ENCODE measurements at places on chromosomes 13 and 19.
A peak's percentile ranks its signal among the peaks of the same experiment; 100 is the strongest.

GRCh38 chr19:10796653-10797052 is 39.4 kb downstream of the TMED1 start:
- DNase-seq: no peak

- no peak for DNase-seq
Measured at GRCh38 chr19:7817801-7818200, 12.2 kb upstream of the EVI5L start.

DNA sequence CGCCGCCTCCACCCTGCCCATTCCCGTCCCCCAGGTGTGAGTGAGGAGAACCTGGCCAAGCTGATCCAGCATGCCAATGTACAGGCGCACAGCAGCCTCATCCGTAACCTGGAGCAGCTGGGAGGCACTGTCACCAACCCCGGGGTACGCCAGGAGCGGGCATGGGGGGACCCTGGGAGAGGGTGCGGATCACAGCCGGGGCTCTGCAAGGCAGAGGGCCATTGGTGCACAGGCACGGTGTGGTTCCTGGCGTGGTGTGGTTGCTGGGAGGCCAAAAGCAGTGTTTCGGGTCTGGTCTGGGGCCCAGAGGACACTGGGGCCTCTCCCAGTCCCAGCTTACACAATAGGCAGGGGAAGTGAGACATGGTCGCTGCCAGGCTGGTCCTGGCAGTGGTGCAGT is 8.3 kb downstream of the STXBP2 start:
- DNase-seq: no peak

- no peak for DNase-seq
Measured at GRCh38 chr19:58338825-58339558, 12.2 kb downstream of the ZSCAN22 start.

DNA sequence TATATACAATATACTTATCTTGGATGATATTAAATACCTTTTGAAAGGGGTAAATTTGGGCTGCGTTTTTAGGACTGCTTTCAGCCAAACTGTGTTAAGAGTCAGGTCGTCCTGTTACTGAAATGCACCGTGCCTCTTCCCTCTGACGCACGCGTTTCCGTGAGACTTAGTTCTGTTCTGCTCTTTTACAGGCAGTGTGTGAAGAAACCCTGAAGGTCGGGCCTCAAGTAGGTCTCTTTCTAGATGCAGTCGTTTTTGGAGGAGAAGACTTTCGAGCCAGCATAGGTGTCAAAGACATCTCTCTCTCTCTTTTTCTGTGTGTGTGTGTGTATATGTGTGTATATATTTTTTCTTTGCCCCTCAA is 107.0 kb downstream of the ZIC5 start:
- no peak for DNase-seq

- DNase-seq: no peak
Measured at GRCh38 chr13:102751886-102752285, 21.7 kb downstream of the TEX30 start.

DNA sequence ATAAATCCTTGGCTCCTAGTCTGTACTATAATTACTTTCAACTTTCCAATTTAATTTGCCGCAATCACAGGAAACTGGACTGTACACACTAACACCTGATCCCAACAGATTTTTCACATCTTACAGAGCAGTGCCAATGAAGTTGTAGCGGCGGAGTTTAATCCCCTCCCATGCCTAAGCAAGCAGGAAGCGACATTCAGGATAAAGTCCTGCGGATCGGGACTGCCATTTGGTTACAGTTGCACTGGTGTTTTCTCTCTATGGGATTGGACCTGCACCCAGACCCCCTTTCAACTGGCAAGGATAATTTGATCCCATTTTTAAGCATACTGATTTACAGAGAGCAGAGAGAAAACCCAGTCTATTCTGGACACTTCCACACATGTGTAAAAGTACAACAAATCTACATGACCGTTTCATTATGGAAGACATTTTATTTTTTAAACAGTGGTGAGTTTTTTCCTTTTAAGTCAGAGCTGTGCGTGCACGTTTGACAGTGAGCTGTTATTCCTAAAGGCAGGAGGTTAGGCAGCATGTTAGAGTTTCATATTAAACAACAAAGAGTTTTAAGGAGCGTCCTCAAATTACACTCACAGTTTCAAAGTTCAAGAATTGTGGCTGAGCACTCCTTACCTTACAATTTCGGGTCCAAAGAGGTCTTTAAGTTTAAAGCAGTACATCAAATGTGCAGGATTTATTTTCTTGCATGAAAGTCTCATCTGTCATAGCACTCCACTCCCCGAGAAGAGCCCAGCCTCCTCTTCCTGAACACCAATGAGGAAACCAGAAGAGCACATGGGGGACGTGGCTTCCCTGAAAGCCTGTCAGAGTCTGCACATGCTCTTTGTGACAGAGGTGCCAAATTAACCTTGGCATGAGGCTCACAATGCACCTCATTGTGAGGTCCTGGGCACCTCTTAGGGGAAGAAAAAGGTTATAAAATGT is 141.6 kb upstream of the RFC3 start:
- DNase-seq: peak; percentile 3

DNA sequence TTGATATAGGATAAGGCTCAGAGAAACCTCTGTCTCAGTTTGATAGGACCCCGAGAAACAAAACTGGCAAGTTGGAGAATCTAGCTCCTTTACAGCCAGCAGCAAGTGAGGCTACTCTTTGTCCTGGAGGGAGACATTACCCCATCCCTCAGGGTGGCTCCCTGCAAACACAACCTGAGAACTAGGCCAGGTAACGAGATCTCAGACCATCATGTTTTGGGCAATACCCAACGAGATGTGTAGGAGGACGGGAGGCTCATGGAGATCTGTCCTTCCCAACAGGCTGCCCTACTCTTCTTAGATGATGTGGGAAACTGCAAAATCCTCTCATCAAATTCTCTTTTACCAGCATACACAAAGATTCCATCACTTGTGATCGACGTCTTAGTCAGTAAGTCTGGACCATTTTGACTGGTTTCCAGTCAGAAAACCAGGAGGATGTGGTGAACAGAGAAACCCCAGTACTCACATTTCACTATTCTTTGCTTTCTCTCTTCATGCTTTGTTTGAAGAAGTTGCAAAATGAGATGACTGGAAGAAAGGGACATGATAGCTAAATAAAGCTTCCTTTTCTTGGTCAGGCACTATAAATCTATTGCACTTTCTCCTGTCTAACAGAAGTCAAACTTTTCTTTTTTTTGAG is 6.0 kb upstream of the CTU1 start:
- no peak for DNase-seq
